ENCODE measurements at places on chromosomes 6 and 20.
A peak's percentile ranks its signal among the peaks of the same experiment; 100 is the strongest.

DNA sequence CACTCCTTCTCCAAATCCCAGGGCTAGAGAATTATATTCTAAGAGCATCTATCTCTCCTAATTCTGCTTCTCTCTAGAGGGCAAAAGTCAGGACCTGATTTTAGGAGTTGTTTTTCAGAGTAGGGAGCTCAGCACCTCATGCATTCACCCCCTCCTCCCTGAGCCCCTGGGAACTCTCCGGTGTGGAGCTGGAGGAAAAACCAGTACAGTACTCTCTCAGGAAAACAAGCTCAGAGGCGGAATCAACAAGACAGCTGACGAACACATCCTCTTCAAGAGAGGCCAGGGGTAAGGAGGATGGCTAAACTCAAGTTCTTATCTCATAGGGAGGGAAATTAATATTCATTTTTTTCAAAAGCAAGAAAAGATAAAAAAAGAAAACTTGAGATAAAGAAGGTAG lies 120.1 kb upstream of the CDYL start:
- no peak for DNase-seq

- DNase-seq = no peak
Observed at GRCh38 chr6:11767458-11767857, 11.1 kb downstream of the ADTRP start.

DNA sequence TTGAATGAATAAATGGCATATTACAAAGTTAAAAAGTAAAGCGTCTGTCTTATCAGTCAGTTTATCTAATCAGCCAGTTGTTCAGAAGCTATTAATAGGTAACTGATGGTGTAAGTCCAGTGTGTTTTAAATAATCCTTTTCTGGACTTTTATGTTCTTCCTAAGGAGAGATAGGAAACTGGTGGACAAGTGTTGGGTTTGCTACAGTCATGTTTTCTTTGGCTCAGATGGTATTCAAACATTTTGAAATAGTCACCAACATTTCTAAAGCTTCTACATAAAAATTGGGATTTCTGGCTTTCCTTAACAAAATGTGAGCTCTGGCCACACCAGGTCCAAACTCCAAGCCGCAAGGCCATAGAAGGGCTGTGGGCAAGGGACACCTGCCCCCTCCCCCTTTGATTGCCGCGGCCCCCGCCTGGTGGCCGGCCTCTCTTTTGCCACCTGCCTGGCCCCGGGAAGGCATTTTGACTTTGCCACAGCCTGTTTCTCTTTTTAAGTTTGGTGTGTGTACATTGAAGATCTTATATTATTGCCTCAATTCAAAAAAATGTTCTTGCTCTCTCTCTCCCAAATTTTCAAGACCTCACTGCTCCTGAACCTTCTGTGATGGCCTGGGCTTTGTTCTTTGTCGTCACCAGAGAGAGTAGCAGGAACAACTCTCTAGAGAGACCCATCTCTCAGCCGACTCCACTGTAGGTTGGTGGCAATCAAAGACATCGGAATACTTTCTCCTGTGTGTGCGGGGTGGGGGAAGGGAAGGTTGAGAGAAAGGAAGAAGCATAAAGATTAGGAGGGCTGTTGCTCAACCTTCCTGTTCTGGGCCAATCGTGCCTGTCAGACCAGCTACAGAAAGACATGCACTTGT lies 84.0 kb upstream of the ZNF217 start:
- DNase-seq = no peak

- DNase-seq = no peak
Observed at GRCh38 chr6:20660534-20660933, 126.3 kb downstream of the CDKAL1 start.

- DNase-seq = no peak
Observed at GRCh38 chr6:97123652-97124051, 159.4 kb downstream of the MMS22L start.

DNA sequence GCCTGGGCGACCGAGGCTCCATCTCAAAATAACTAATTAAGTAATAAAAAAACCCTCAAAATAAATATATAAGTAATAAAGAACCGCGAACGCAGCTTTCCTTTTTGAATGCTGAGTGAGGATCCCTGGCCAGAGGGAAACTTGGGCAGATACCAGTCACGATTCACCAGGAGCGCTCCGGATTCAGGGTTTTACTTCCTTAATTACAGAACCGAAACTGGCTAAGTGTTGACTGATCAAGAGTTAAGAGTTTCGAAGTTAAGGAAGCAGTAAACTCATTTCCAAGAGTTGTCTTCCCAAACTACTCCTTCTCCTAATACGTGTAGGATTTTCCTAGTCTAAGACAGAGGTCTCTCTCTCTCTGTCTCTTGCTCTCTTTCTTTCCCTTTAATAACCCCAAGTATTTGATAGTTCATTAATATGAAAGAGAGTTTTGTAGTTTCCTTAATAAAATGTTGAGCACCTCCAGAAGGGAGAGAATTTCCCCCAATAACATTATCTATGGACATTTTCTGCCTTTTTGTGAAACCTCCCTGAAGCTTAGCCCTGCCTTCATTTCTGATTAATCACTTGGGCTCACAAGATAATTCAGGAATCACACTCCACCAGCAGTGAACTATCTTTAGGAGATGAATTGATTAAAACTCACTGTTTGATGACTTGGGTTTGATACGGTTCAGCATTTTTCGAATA lies 61.4 kb upstream of the ZNF217 start:
- no peak for DNase-seq

- no peak for DNase-seq
Observed at GRCh38 chr6:27495386-27496135, 22.7 kb upstream of the ZNF184 start.

DNA sequence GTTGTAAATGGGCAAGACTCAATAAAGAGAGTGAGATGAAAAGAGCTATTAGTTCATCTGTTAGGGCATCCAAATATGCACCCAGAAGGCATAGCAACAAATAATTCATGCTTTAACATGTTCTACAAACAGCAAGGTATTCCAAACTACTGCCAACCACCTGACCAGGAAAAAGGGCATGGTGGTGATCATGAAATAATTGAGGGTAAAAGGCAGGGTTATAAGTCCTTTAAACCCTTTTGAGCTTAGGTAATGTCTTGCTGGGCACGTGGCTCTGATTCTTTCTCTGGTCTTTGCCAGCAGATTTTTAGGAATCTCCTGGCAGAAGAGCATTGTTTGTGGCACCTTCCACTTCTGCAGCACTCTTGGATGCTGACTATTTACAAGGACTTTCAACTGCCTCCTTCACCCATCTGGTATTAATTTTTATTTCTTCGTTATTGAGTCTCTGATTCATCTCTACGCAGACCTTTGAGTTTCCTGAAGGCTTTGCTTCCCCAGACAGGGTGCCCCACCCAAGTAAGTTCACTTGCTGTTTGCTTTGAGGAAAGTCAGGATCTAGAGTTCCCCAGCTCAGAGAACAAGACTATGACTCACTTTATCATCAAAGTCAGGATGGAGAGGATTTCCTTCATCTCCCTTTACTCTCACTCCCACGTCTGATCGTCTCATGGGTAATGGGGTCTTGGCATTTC lies 83.4 kb upstream of the NEDD9 start:
- no peak for DNase-seq

GRCh38 chr6:45514454-45515230 lies 136.9 kb upstream of the SUPT3H start:
- no peak for DNase-seq

- no peak for DNase-seq
Observed at GRCh38 chr20:33604084-33604990, 57.8 kb upstream of the C20orf144 start.

GRCh38 chr20:10674684-10675449 lies 1.1 kb upstream of the JAG1 start:
- DNase-seq = peak; percentile 47

DNA sequence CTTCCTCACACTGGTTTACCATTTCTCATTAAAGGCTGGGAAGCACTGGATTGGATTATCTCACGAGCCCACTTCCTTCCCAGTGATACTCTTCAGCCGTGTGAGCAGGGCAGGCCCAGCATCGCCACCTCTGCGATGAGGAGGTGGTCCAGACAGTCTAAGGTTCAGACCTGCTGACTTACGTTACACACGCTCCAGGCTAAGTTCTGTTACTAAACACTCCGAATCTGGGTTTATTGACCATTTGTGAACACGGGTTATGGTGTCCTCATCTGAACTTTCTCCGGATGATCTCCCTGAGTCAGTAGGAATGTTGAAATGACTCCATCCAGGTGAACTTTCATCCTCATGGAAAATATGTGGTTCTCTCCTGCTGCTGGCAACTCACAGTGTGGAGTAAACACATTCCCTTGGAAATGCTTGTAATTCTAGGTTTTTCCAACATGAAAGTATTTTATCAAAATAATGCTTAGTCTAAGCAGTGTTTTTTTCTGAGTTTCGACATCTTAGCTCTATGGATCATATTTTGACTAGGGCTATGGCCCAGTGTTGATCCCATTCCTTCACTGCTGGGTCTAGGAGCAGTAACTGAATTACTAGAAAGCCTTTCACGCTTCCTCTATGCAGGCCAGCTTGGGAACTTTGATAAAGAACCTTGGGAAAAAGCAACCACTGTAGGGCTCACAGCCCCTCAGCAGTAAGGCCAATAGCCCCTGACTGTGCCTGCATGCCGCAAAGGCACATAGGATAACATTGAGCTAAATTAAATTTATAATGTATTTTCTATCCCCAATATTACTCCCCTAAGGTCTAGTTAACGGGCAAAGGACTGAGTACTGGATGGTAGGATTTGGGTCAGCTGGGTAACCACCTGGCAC lies 37.7 kb upstream of the PXDC1 start:
- DNase-seq = no peak

- DNase-seq = no peak
Observed at GRCh38 chr6:10890151-10890550, 3.3 kb downstream of the SYCP2L start.

DNA sequence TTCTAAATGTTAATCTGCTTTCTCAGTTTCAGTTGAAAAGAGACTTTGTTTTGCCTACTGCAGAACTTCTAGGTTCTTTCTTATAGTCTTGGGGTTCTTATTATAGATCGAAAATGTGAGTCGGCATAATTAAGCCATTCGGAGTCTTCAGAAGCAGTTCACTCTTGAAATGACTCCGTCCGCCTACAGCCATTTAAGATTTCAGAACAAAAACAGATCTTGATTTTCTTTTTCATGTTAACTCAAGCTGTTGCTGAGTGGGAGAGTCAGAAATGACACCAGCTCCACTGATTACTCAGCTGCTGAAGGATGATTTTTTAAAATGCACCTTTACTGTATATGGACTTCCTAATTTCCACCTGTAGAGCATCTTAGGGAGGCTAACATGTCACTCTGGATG lies 15.9 kb downstream of the PRDM1 start:
- no peak for DNase-seq

GRCh38 chr20:42706759-42707158 lies 482.9 kb downstream of the PTPRT start:
- no peak for DNase-seq

DNA sequence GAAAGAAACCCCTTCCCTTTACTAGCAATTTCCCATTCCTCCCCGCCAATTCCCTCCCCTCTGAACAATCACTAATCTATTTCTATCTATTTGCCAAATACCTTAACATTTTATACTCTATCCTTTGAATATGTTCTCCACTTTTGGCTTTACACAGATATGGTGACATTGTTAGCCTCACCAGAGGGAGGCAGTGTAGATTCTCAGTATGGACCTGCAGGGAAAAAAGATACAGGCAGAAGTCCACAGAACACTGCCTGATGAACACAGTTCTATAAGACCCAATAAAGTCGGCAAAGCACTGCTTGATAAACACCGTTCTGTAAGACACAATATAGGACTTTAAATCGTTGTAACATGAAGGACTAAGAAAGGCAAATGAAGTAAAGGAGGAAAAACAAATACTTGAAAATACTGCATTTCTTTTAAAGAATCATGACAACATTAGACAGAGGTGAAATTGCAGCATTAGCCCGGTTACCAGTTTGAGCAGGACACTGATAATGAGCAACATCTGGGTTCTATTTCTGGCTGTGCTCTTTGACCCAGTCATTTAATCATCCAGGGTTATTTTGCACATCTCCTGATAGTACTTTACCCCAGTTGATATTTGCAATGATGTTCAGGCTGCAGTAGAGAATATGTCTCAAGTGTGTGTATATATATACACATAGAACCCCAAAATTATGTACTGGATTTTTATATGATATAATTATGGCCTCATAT lies 296.8 kb downstream of the UTRN start:
- peak; percentile 53 for DNase-seq

- DNase-seq = no peak
Observed at GRCh38 chr20:56616716-56617115, 12.4 kb upstream of the TFAP2C start.

DNA sequence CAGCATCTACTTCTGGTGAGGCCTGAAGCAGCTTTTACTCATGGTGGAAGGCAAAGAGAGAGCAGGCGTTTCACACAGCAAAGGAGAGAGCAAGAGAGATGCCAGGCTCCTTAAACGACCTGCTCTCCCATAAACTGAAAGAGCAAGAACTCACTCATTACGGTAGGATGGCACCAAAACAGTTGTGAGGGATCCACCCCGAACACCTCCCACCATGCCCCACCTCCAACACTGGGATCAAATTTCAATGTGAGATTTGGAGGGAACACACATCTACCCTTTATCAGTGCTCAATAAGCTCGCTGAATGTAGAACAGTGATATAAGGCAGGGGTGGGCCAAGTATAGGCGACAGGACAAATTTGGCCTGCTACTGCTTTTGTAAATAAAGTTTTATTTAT lies 244.6 kb downstream of the ESR1 start:
- DNase-seq = no peak

- no peak for DNase-seq
Observed at GRCh38 chr6:11632795-11633511, 95.4 kb downstream of the TMEM170B start.

DNA sequence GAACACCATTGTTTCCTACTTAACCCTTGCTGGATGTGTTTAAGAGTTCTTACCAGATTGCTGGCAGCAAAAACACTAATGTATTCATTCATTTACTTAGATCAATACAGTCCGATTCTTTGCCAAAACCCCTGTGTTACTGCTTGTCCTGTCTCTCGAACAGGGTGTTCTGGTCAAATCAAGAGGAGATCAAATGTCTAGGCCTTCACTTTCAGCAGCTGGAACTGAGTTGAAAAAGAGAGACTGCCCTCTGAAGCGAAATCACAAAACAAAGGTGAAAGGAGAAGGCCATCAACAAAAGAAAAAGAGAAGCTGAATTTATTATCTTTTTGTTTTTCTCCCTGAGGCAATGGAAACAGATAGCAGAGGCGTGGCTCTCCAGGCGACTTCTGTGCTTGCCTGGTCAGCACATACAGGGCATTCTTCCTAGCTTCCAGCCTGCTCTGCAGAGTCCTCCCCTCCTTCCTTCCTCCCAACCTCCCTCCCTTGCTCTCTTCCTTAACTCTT lies 44.1 kb upstream of the GCM1 start:
- no peak for DNase-seq

- no peak for DNase-seq
Observed at GRCh38 chr20:56195946-56196345, 52.6 kb upstream of the MC3R start.

DNA sequence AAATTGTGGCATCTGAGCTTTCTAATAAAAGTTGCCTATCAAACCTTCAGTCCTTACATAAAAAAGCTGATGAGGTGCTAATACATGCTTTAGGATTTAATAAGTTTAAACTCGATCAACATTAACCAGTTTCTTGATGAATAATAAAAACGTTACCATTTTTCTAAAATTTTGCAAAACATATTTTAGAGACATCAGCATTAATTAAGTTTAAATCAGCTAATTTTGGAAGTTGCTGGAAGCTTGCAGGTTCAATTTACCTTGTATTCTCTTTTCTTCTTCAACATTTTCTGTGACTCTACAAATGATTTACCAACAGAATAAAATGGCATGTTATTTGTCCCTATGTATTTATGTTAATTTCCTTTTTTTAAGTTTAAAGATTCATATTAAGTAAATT lies 365.3 kb upstream of the OPRM1 start:
- DNase-seq = no peak

Measured in T-helper 1 cell (primary cell).